ENCODE measurements at places on chromosomes 5 and 9.

DNA sequence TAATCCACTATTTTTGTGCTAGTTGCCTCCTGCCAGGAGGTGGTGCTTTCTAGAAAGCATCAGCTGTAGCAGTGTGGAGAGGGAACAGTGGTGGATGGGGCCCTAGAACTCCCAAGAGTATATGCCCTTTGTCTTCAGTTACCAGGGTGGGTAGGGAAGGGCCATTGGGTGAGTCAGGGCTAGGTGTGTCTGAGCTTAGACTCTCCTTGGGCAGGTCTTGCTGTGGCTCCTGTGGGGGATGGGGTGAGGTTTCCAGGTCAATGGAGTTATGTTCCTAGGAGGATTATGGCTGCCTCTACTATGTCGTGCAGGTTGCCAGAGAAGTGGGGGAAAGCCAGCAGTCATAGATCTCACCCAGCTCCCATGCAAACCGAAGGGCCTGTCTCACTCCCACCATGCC lies 11.3 kb upstream of the ADAMTS12 start:
- no peak for DNase-seq

DNA sequence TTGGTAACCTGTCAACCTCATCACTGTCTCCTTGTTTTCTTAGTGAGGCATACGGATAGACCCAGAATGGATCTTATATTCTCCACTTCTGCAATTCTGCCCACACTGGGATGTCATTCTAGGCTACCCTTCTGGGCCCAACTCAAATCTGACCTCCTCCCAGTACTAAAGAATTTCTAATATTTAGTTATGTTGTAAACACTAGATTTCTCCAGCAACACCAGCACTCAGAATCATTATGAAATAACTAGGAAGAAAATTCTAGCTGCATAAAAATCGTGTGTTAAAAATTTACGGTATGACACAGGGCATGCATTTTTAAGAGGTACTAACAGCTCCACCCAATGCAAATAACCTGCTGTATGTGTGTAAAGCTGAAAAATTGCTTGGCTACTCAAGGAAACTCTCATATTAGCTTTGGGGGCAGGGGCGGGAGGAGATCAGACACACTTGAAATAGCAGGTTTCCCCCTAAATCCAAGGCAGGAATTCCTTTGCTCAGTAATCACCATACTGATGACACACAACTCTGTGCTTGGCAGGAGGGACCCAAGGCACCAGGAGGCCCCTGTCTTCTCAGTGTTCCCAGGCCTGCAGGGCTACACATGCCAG lies 27.3 kb downstream of the MACROH2A1 start:
- no peak for DNase-seq

- DNase-seq, result no peak
Observed at GRCh38 chr5:136015003-136015375, 13.8 kb upstream of the TGFBI start.

DNA sequence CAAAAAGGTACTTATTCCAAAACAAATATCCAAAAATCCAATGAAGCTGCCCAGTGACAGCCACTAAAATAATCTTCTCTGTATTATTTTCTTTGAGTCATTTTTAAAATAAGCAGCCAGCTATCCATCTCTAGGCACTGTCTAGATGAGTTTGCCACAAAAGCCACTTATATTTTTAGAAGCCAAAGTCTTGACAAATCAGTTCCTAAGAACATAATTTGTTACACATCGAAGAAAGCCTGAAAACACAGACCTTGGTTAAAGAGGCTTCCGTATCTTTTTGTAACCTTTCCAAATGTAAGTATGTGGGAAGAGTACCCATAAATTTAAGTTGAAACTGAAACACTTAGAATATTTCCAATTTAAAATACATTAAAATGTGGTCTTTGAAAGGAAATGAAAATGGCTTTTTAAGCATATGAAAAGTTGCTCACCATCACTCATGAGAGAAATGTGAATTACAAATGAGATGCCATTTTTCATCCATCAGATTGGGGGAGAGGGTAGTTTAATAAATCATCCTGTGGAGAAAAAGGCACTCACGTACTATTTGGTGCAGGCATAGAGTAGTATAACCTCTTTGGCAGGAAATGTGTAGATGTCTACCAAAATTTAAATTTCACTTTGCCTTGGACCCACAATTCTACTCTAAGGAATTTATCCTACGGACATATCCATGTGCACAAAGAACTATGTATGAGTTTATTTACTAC lies 180.4 kb downstream of the MLLT3 start:
- no peak for DNase-seq

- no peak for DNase-seq
Observed at GRCh38 chr9:89025553-89025952, 34.3 kb downstream of the S1PR3 start.
